Stimulated activated CD4-positive, alpha-beta T cell treated with anti-CD3 and anti-CD28 coated beads, Interleukin-15, amount 100 ng/mL, for 1 hour (primary cell): ENCODE measurements at places on chromosomes 7 and 10.
A peak's percentile ranks its signal among the peaks of the same experiment; 100 is the strongest.

GRCh38 chr7:11436316-11436715, 395.7 kb downstream of the THSD7A start:
- DNase-seq, result no peak

DNA sequence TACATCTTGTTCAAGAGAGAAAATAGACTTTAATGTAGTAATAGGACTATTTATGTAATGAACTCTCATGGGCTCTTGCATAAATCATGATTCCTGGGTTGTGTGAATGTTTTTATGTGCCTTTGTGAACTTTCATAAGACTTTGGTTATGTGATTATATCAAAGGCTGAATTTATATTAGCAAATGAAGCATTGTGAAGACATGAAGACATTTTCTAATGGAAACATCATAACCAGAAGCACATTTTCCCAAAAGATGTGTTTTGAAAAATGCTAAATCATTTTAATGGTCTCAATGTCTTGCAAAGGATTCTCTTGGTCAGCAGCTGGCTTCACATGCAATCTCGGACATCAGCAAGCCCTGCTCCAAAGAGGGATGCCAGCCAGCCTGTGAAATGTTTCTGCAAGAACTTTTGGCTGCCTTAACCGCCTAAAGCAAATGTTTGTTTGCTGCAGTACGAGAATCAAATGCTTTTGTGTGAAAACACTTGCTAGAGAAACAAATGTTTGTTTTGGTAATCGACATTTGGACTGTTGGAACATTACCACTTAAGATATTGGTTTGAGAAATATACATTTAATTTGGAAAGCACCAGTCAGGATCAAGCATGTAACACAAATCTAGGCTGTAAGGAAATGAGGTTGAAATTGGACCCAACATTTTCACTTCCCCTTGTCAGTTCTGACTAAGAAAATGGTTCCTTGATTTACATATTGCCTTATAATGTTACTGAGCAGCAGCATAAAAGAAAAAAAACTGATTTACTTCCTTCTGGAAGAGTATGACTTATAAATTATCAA, 102.1 kb downstream of the RTKN2 start:
- no peak for DNase-seq

GRCh38 chr7:71120096-71120495, 11.8 kb upstream of the GALNT17 start:
- no peak for DNase-seq

DNA sequence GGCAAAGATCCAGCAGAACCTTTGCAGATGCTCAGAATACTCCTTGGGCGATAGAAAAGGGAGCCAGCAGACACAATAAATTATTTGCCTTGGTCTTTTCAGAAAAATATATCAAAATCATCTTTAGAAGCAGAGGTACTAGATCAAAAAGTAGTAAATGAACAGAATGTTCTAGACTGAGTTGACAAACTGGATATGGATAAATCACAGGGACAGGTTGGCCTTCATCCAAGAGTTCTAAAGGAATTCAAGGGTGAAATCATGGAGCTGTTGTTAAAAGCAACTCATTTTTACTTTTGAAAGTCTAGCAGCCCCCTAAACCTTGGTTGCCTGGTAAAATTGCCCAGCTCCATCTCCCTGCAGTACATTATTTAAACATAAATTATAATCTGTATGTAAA, 99.1 kb downstream of the PLCE1 start:
- DNase-seq, result no peak

DNA sequence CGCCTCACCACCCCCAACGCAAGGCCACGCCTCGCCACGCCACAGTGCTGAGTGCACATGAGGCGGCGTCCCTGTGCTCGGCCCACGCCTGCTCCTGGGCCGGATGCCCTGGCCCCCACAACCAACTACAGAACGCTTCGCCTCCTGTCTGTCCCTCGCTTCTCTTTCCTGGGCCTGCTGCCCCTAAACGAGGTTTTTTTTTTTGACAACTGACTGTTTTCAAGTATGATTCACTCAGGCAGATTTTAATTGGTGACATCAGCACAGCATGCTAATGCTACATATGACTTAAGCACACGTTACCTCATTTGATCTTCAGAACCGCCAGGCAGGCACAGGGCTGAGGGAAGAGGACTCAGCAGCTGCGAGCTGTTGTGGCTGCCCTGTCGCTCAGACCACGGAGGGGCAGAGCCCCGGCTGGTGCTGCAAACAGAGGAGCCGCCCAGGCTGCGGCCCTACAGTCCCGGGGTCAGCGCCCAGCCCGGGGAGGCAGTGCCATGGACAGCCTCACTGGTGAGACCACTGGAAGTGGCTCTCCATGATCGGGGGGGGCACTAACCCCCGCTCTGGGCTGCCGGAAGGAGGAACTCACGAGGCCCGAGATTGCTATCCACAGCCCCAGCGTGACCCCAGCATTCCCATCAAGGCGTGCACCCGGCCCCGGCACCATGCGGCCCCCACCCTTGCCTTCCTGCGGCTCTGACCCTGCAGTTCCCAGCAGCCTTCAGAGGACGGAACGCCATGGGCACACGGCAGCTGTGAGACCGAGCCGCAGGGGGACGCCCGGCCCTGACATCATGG, 212.8 kb downstream of the MAD1L1 start:
- no peak for DNase-seq

DNA sequence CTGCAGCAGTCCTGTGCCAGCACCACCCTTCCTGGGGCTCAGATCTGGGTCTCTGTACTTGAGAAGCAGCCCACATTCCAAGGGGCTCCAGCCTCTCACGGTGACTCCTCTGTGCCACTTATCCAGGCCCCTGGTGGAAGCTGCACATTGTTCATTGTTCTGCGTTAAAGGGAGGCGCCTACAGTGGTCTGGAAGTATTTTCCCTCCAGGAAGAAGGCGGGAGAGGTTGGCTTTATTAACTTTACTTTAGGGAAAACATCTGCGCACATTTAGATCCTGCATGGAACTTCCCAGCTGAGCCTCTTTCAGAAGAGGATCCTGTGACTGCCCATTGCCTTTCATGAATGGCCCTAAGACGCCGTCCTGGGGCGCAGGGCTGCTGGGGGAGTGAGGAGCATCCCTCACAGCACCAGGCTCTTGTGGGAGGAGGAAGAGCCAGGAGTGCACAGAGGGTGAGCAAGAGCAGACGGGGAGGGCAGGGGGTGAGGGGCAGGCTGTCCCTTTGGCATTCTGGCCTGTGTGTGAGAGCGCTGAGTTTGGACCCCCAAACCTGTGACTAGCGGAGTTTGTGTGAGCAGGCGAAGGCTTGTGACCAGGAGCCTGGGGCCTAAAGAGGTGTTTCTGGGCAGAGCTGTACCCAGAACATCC, 98.6 kb upstream of the BTBD16 start:
- no peak for DNase-seq

- DNase-seq, result no peak
Observed at GRCh38 chr10:117439243-117439912, 64.1 kb upstream of the PDZD8 start.

- DNase-seq, result no peak
Observed at GRCh38 chr10:23604613-23605012, 165.7 kb downstream of the OTUD1 start.

GRCh38 chr7:41824284-41824683, 121.4 kb upstream of the INHBA start:
- DNase-seq, result no peak

DNA sequence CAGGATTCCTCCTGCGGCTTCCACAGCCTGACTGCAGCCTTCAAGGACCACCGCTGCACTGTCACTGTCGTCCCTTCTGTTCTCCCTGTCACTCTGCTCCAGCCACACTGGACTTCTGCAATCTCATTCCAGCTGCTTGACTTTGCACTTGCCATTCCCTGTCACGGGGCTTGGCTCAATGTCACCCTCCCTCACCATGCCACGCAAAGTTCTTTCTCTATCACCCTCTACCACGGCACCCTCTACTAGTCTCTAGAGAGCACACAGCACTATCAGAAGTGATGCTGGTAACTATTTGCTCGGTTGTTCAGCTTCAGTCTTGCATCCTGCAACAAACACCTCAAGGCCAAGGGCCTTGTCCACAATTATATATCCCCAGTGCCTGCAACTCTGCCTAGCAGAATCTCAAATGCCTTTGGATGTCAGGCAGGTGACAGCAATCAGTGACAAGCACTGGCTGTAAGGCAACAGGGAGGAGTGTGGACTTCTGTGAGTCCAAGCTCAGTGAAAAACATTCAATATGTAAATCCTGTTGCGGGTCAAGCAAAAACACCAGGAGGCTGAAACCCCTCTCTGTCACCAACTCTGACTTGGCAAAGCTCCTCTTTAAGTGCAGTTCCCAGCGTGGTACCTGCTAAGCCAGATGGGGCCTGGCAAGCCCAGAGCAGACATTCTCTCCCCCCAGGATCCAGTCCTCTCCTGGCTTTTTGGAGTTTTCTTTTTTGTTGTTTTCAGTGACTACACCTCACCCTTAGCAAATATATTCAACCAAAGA, 259.9 kb downstream of the FGFR2 start:
- DNase-seq, result no peak

- DNase-seq, result no peak
Observed at GRCh38 chr10:52477305-52477704, 163.2 kb downstream of the DKK1 start.

GRCh38 chr7:29988424-29989256, 961 bp downstream of the SCRN1 start:
- DNase-seq, result no peak

DNA sequence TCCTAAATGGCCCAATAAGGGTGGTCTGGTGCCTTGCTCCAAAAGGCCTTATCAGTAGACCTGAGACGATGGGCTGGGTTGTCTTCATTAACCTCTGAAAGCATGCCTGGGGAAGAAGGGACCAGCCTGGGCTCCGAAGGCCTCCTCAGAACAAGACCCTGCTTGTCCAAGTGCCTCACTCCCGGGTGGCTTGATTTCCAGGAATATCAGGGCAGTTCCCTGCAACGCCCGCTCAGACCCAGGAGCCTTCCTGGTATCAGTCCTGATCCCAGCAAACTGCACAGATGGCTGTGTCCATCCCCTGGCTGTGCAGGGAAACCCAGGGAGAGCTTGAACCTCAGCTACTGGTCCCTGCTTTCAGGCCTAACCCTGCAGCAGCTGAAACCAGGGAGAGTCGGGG, 49.9 kb upstream of the CUX1 start:
- no peak for DNase-seq

- no peak for DNase-seq
Observed at GRCh38 chr10:94578790-94579189, 33.2 kb downstream of the HELLS start.

DNA sequence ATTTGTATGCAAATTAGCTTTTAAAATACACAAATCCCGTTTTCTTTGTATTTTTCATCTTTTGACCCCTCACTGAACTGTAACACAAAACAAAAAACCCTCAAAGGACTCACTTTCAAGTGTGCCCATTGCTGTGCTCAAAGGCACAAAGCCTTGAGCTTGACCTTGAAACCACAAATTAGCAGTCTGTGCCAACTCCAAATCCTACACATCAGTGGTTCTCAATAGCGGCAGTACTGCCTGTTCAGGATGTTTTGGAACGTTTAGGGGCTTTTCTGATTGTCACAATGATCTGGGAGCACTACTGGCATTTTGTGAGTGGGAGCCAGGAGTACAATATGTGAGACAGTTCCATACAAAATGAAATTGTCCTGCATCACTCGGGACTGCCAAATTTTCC, 55.5 kb downstream of the KDM7A start:
- DNase-seq, result no peak

- DNase-seq, result no peak
Observed at GRCh38 chr7:159120540-159120919, 24.1 kb downstream of the VIPR2 start.

GRCh38 chr10:21675157-21675796, 141.2 kb downstream of the MLLT10 start:
- peak; percentile 5 for DNase-seq

- no peak for DNase-seq
Observed at GRCh38 chr7:125445836-125446235, 516.2 kb upstream of the POT1 start.

DNA sequence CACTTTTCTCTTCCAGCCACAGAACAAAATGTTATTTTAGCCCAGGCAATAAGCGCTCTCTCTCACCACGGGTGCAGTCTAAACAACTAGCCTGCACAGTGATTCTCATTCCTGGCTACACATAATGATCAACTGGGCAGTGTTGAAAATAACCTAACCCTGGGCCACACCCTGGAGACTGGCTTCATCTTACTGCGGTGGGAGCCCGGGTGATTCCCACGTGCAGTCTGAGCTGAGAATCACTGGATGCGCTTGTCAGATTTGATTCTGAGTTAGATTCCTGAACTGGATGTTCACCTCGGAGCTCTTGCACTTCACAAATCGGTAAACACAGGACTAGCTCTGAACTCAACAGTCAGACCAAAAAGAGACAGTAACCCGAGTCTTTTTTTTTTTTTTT, 14.9 kb downstream of the ZC3HAV1 start:
- no peak for DNase-seq
